ENCODE measurements at places on chromosomes 12 and 14. TPM values are rescaled to one million over a fixed set of nuclear protein-coding genes. Genes with fewer than 3 reads are reported as not detected.

The NOS1 gene
- total RNA-seq: not detected

GRCh38 chr14:89212386-89213235 lies 204.4 kb downstream of the FOXN3 start:
- DNase-seq: no peak

DNA sequence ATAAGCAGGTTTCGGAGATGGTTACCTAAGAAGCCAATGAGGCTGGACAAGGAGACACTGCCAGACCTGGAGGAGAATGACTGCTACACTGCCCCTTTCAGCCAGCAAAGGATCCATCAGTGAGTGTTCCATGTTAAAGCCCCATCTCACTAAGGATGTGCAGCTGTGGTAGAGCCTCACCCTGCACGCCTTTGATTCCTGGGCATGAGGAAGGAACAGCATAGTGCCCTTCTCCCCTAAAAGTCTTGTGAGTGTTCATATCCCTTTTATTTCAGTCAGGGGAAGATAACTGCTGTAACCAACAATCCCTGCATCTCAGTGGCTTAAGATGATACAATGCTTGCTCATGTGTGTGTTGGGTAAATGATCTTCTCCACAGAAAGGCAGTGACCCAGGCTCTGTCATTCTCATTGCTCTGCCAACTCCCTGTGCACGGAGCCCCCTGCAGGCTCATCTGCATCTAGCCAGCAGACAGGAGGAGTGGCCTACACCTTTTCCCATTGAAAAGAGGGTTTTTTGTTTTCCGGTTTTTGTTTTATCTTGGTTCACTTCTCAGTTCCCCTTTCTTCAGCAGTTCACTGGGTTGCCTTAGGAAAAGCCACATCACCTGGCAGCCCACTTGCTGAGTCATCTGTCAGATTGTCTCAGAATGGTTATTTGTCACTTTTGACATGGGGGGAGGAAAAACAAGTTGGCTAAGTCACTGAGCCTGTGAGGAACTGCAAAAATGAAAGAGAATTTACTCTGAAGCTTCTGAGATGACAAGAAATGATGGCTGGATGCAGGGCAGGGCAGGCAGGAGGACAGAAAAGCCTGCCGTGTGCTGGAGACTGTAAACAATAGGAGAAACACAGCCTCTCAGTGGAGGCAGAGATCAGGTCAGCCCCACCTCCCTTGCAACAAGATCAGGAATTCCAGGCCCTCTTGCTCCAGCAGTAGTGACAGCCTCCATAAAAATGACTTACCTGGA lies 193.3 kb downstream of the ANO4 start:
- DNase-seq: peak; percentile 70

GRCh38 chr12:108511633-108512540 lies 3.2 kb upstream of the FICD start:
- DNase-seq: peak; percentile 65

DNA sequence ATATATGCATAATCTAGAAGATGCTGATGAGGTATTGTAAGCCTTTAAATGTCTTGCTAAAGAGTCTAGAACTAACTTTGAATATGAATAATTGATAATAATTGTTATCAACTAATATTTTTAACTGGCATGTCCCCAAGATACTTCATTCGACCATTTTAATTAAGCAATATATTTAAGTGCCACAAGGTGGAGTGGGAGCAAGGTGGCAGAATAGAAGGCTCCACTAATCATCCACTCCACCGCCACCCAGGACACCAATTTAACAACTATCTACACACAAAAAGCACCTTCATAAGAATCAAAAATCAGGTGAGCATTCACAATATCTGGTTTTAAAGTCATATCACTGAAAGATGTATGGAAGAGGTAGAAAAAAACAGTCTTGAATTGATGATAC lies 409.6 kb downstream of the SEC23A start:
- DNase-seq: no peak

DNA sequence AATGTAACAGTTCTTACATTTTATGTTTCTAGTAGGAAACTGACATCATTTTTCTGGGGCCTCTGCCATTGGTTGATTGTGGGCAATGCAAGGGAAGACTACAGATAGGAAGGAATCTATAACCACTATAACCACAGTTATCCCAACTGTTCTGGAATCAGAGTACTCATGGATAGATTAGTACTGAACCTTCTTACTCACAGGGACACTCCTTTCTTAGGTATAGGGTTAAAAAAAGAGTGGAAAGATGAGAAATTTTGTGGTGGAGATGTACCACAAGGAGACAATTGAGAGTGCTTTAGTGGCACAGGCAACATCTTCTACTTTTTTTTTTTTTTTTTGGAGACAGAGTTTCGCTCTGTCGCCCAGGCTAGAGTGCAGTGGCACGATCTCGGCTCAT lies 21.0 kb downstream of the TMEM116 start:
- DNase-seq: peak; percentile 69

GRCh38 chr12:9706086-9706685 lies 26.7 kb downstream of the CLECL1 start:
- DNase-seq: peak; percentile 20
